ENCODE measurements at places on chromosomes 3 and 15.
A peak's percentile ranks its signal among the peaks of the same experiment; 100 is the strongest.

DNA sequence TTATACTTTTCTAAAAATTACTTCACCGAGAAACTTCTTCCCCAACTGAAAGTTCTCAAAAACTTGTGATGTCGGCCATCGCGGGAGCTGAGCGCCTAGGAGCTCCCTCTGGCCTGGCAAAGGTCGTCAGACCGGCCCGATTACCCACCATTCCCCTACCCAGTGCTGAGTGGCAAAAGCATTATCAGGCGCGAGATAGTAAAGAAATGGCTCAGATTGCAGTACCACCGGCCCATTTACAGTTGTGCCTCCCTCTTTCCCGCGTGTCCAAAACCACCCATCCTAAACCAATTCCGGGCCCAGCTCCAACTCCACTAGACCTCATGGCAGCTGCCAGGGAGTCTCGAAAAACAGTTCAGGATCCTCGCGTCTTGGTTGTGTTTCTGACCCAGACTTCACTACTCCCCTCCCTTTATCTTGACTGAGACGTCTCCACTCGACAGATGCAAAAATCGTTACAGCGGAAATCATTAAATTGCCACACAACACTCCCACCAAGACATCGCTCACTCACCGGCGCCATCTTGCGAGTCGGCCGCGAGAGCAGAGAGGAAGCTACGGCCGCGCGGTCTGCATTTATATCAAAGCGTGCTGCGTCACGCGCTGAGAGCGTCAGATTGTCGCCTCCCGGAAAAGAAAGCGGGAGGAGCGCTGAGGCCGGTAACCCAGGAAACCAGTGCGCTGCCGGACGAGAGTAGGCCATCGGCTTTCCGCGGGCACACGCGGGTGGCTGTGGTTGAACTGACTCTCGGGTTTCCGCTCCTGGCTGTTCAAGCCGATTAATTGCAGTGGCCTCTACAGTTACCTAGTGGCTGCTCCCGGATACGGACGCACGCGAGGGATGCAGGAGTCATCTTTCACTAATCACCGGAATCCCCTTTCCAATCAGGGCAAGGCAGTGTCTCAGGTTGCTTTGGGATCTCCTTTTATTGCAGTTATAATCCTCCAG is at the start of gene RPL22L1:
TSS of gene RPL22L1 (minus strand) at position 551 of the 949 bp plus-strand sequence. CDS start at position 523, 28 bp downstream.
- peak; percentile 80 for DNase-seq

DNA sequence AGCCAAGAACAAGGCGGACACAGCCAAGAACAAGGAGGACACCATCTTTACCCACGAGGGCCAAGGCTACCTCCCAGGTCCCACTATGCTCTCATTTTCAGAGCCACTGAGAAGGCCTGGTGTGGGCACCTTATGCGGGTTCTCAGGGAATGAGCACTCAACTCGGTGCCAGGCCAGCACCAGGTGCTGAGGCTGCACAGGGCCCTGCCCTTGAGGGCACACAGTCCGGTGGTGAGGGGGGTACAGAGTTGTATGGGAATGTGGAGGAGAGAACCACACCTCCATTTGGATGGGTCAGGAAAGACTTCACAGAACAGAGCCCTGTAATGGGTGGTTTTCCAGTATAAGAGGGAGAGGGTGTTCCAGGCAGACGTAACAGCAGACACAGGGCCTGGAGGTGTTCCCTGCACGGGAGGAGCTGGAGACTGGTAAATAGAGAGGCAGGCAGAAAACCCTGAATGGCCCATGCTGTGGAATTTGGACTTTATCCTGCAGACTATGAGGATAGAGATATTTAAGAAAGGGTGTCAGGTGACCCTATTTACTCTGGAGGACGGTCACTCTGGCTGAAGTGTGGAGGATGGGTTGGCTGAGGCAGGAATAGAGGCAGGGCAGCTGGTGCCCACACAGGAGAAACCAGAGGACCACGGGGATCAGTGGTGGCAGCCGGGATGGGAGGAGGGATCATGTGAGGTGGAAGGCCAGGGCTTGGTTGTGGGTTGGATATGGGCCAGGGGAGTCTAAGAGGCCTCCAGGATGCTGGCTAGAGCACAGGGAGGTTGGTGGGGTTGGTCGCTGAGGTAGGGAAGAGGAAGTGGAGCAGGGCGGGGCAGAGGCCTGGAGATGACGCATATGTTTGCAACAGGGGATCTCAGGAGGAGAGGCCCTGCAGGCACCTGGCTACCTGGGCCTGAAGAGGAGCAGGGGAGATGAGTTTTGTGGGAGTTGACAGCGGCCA is 34.6 kb downstream of the CRABP1 start:
- DNase-seq, result peak; percentile 87

- DNase-seq, result no peak
Measured at GRCh38 chr3:25038271-25038670, 389.8 kb upstream of the RARB start.

DNA sequence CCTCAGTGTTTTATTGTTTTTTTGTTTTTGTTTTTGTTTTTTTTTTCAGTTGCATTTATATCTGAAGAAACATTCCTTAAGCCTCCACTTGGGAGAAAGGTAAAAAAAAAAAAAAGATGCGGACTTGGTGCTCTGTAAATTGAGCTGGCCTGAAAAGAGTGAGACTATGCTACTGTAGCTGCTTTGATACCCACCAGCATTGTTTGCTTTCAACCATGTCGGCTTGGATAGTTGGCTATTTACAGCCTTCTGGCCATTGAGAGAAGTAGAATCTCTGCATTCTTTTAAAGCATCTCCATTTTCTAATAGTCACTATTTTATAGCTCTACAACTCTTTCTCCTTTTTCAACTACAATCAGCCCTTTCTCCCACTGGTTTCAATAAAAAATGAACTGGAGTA is 149.6 kb downstream of the ZIC4 start:
- DNase-seq, result no peak

GRCh38 chr3:85838921-85839320 is 880.1 kb downstream of the CADM2 start:
- no peak for DNase-seq

DNA sequence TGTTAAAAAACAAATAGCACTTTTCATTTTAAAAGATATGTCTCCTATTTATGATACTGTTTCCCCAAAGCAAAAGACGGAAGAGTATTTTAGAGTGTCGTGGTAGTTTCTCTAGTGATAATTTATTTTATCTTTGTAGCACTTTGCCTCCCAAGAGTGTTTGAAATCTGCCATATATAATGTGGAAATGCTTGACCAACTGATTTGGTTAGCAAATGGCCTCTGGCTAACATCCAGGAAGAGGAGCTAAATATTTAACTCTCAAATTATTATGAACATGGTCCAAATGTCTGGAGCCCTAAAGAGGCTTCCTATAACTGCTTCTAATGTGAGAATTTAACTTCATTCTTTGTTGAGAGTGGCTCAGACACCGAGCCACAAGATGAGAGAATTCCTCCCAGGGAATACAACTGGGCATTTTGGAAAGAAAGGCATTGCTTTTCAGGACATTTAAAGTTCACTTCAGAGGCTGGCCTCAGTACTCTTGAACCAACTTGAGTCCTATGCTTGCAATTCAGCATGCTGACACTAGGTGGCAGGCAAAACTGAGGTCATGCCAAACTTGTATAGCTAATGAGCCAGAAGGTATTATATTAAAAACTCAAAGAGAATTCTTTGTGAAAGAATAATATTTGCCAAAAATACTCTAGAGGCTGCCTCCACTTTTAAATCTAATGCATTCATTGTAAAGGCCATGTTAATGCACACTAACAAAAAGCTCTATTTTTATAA is 104.5 kb downstream of the RARB start:
- DNase-seq, result no peak

- no peak for DNase-seq
Measured at GRCh38 chr15:70088887-70089691, 8.6 kb downstream of the TLE3 start.

GRCh38 chr3:179949412-179949811 is 87.3 kb downstream of the PEX5L start:
- DNase-seq, result no peak

DNA sequence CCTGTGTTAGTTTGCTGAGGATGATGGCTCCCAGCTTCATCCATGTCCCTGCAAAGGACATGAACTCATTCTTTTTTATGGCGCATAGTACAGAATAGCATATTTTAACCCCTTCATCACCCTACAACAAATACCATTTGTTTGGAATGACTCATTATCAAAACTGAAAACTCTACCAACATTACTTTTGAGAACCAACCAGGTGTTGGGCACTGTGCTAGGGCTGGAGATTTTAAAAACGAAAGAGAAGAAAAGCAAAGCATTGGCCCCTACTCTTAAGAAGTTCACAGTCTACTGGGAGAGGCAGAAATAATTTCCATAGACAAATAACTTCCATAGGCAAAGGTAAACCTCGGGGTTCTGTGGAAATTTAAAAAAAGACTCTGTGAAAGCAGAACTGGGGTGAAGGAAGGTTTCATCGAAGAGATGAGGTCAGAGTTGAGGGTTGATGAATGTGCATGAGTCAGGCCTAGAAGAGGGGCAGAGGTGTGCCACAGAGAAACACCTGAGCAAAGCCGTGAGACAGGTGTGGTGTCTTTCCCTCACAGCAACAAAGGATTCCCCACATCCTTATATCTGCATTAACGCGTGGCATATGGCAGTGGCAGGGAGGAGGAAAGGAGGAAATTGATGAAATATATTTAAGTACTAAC is 51.0 kb downstream of the MCF2L2 start:
- no peak for DNase-seq

GRCh38 chr3:182006431-182006830 is 294.7 kb downstream of the SOX2 start:
- DNase-seq, result no peak

- no peak for DNase-seq
Measured at GRCh38 chr3:11240496-11240895, 31.7 kb upstream of the ATG7 start.

DNA sequence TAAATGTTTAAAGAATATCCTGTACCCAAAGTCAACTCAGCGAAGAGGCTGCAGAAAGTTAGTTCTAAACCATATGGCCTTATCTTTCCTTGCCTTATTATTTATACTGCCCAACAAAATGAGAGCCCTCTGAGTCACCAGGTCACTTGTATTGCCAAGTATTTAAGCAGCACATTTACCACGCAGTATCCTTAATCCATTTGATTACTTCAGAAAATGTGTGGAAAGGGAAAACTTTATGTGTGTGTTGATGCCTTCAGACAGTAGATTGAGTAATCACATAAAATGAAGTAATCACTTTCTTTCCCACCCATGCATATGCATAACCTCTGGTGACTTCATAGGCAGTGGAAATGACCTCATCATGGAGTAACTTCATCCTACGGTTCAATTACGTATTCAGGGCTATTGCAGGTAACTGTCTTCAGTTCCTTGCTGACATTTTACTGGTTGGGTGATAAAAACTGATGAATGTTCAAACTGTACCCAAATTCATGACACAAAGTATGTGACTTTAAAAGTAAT is 7.5 kb upstream of the CADPS start:
- DNase-seq, result no peak

GRCh38 chr3:178155521-178155920 is 380.7 kb upstream of the KCNMB2 start:
- no peak for DNase-seq

- DNase-seq, result no peak
Measured at GRCh38 chr3:9916346-9916733, 558 bp upstream of the IL17RC start.

DNA sequence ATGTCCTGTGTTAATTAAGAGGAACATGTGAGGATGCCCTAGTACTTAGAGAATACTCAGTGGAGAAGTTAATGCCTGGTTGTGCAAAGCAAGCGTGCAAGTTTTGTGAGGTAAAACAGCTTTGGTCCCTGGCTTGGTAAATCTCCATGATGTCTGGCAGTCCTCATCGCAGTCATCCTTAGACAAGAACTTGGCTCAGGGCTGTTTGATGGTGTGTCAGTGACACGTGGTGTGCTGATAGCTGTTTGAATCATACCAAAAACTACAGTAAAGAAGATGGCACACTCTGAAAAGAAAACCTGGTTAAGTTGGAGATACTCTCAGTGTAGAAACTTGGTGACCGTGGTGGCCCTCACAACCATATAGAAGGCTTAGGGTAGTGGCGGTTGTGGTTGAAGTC is 361.7 kb downstream of the FEZF2 start:
- DNase-seq, result no peak

- peak; percentile 67 for DNase-seq
Measured at GRCh38 chr15:55897560-55898336, 95.7 kb downstream of the NEDD4 start.

DNA sequence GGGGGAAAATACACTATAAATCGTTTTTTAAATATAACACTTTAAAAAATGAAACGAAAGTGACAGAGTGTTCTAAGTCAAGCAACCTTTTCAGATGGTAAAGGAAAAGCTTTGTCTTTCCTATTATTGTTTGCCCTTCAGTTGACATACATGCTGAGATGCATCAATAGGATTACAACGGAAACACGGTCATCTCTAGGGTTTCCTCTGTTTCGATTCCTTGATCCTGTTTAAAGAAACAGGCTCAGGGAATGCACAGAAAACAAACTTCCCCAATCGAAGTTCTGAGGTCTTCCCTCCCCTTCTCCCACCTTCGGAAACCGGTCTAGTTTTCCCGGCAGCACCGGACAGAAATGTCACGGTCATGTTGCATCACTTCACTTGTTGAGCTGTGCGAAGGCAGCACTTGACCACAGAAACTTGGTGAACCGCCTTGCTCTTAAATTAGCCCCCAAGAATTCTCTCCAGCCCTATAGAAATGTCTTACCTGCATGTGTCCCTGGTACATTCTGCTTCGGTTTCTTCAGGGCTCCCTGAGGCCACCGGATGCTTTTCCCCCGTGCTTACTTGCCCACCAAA is 556 bp downstream of the PEX5L start:
- no peak for DNase-seq

GRCh38 chr3:197253238-197253947 is 45.0 kb downstream of the DLG1 start:
- no peak for DNase-seq

DNA sequence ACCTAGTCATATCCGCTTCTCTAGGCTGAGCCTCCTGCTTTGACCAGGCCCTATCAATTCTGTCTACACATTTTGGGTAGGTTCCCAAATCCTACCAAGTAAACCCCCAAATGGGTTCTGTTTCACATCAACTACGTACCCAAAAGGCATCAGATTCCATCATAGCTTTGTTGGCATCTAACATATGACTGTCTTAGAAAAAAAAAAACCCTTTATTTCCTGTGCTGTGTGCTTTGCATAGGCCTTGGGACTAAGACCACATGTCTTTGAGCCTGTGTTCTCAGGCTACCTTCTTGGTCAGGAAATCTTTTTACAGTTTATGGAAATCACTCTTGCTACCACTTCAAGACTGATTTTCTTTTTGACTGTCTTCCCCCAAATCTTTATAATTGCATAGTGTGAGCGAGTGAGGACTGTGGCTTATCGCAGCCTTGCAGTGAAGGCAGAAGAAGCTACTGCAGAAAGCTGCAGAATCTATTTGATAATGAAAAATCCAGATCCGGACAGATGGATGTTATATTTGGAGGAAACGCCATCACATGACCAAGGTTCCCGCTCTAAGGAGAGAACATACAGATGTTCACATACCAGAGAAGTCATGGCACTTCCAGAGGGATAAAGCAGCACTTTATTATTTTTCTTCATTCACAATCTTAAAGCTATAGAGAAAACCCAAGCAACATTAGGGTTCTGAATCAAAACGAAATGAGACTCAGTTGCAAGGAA is 111.2 kb downstream of the EOMES start:
- DNase-seq, result no peak

- no peak for DNase-seq
Measured at GRCh38 chr3:60582288-60582687, 669.0 kb downstream of the FHIT start.

GRCh38 chr15:67544475-67544874 is 2.0 kb downstream of the MAP2K5 start:
- no peak for DNase-seq

Measured in HuH-7 (cell line).